ENCODE measurements at places on chromosomes 4 and X.
A peak's percentile ranks its signal among the peaks of the same experiment; 100 is the strongest.

GRCh38 chr4:96913441-96914080 is 1073.7 kb downstream of the PDHA2 start:
- DNase-seq: no peak

DNA sequence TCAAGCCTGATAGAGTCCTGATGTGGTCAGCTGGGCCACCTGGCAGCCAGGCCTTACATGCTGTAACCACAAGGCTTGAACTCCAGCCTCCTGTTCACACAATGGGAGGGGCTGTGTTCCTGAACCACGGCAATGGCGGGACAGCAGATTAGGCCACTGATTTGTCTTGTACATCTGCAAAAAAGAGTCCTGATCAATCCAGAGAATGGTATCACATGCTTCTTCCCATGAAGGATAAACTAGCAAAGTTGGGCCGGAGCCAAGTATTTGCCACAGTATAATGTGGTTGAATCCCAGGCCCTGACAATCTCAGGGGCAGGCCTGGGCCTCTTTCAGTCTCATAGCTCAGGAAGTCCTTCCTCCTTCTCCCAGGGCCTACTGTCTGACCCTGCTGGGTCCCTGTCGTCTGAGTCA is 2182.5 kb upstream of the AGA start:
- DNase-seq: no peak

- DNase-seq: no peak
Observed at GRCh38 chr4:13829457-13829856, 201.9 kb upstream of the BOD1L1 start.

DNA sequence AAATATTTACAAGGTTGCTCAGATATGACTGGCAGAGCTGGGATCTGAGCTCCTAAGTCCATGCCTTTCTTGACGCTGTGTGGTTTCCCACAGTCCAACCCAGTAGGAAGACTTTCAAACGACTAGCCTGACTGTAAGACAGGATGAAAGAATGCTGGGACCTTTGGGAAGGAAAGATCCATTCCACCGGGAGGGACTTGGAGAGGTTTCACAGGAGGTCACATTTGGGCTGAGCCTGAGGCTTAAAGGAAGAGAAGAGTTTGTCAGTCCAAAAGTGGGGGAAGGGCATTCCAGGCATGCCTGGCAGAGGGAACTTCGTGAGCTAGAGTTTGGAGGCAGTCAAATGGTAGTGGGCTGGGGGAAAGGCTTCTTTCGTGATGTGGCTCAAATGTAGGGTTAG is 1.5 kb downstream of the STARD8 start:
- no peak for DNase-seq

GRCh38 chrX:71253253-71254091 is 468 bp downstream of the ZMYM3 start:
- DNase-seq: peak; percentile 22

DNA sequence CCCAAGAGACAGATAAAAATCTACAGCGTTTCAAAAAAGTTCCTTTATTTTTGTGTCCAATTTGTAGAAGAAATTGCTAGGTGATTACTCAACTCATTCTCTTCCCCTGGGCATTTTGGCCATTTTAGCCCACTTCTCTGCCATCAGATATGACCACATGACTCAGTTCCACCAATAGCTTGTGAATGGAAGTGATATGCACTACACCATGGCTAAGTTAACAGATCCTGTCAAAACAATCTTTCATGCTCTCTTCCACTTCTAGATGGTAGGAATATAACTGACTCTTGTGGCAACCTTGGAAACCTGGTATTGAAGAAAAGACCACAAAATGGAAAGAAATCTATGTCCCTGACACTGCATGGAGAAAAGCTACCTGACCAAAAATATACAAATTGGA is 26.2 kb upstream of the FREM3 start:
- DNase-seq: no peak

DNA sequence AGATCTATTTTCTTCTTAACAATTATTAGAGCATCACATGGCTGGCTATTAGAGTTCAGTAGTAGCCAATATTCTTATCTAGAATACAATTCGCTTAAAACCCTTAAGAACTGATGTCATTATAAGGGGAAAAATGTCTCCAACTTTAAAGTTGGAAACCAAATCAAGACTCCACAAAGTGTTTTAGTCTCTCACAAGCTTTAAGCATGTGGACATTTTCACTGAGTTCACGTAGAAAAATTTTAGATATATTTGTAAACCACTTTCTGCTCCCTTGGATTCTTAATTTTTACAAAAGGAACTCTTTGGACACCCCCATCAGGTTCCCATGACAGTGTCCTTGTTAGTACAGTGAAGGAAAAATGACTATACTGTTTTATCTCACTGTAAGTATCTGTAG is 123.9 kb upstream of the NAP1L5 start:
- DNase-seq: no peak

DNA sequence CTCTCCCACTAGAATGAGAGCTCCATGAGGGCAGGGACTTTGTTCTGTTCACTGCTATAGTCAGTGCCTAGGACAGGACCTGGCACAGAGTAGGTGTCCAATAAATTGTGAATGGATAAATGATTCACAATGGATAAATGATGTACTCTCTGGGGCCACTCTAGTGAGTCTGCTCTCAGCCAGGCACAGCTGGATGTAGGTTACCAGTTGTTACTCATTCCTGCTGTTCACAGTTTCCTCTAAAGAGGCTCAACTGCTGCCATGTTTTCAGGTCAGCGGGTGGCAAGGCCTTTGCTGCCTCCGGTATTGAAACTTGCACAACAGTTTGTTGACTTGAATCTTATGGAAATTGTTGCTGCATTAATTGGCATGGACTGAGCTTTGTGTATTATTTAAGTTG is 99.1 kb downstream of the NHSL2 start:
- no peak for DNase-seq

DNA sequence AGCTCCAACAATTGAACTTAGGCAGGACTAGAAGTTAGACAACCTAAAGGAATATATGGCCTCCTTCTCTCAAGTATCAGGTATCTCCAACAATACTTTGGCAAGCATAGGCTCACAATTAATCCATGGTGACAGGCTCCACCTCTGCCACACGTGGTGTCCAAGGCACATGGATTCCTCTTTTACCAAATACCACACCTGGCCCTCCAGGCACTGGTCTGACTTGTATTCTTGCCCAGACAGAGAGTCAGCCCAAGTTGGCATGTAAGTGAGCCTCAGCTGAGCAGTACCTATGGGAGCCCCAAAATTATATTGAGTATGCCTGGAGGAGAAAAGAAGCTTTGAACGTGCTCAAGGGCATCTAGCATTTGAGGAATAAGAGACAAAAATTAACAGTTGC is 19.6 kb downstream of the SRPX2 start:
- DNase-seq: no peak

GRCh38 chr4:26140150-26140898 is 180.5 kb upstream of the RBPJ start:
- DNase-seq: no peak

DNA sequence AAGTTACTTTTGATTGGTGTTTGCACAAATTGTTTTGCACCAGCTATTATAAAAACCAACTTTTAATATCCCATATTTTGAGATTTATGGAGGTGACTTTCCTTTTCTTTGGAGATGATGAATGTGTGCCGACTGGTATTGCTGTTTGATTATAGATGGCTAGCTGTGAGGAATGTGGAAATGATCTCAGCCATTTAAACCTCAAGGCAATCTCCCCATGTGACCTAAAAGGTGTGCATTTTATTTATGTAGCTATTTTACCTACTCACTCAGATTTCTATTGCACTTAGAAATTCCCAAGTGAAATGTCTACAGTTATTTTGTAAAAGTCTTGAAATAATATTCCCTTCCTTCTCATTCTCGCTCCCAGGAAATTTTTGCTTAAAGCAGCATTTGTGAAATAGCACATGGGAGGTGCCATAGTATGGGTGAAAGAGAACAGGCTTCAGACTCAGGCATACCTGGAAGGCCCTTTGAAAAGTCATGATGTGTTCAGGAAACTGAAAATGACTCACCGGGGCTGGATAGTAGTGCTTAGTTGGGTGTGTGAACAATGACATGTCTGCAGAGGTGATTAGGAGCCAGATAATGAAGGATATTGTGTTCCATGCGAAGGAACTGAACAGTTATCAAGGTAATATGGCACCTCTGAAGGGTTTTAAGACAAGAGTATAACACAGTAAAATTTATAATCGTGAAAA is 247.6 kb downstream of the CBLL2 start:
- no peak for DNase-seq

DNA sequence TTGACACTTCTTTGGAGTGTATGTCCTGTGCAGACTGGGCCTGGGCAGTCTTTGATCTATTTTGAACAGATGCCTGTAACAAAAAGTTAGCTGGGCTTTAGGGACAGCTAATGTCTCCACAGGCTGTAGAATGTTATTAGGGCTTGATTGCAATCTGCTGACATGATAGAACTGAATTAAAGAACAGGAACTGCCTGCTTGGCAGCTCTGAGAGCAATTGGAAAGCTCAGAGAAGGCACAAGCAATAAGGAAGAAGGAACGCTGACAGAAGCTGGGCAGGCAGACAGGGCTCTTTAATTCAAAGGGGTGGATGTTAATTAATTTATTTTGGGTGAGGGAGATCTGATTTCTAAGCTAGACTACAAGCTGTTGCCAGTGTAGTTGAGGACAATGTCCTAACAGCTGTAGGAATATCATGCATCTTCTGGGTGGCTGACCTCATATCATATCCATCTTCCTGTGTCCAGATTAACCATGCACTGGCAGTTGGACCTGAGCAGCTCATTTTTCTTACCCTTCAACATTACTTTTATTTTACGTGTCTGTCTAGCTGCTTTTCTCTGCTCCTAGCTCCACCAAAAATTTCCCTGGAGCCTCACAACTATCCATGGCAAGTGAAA is 20.7 kb upstream of the GRXCR1 start:
- DNase-seq: no peak
